Stimulated activated CD4-positive, alpha-beta T cell treated with anti-CD3 and anti-CD28 coated beads, Interleukin-4, amount 100 ng/mL, for 1 hour (primary cell): ENCODE measurements at places on chromosomes 2 and 18.
A peak's percentile ranks its signal among the peaks of the same experiment; 100 is the strongest.

DNA sequence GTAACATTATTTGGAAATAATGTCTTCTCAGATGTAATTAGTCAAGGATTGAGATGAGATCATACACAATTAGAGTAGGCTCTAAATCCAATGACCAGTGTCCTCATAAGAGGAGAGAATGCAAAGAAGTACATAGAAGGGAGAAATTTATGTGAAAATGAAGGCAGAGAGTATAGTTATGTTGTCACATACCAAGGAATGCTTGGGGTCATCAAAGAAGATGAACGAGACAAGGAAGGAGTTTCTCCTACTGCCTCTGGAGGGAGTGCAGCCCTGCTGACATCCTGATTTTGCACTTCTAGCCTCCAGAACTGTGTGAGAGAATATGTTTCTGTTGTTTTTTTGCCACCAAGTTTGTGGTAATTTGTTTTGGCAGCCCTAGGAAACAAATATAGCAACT is 100.1 kb downstream of the GALNT13 start:
- DNase-seq: no peak

- no peak for DNase-seq
Measured at GRCh38 chr2:37569986-37570679, 101.3 kb downstream of the CDC42EP3 start.

DNA sequence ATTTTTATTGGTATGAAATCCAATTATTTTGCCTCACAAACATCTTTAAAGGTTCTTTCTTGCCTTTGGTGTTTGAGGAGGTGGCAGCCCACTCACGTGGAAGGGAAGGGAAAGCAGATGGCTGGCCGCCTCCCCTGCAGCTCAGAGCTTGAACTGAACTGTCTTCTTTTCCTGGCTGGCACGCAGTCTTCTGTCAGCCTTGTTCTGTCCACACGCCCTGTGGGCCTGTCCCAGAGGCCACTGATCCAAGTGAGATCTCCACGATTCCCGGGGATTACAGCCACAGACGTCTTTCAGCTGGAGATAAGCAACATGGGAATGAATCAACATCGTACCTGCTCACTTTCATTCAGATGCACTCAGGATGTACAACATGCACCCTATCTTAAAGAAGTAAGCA is 73.3 kb downstream of the TMEM18 start:
- DNase-seq: no peak

DNA sequence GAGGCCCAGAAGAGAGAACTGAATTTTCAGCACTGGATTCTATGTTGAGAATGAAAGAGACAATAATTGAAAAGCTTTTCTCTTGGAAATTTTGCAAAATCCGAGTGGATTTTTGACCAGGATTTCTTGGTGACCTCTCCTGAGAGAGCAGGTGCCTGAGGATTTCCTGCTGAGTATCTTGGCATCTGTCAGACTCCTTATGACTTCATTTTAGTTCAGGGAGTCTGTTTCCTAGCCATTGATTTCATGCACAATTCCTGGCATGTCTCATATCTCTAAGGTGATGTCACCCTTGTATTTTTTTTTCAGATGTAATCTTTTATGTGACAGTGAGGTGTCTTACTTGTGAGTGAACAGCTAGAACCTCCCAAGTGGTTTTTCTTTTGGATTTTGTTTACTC is 195.9 kb downstream of the NEDD4L start:
- DNase-seq: no peak

GRCh38 chr2:33015421-33016142 is 68.8 kb downstream of the LTBP1 start:
- no peak for DNase-seq

DNA sequence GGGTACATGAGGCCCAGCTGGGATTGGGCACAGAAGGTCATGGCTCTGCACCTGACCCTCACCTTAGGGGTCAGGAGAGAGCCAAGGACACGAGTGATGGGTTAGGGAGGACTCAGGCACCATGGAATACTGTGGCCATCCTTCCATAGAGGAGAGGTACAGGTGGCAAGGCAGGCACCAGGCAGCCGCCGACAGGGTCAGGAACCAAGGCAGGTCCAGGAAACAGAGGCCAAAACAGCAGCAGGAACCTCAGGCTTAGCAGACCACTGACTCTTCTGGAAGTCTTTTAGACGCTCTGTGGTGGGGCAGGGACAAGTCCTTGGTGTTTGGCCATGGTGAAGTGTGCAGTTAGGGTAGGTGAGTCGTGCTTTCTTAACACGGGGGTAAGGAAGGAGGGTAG is 128.0 kb downstream of the NEDD4L start:
- no peak for DNase-seq

DNA sequence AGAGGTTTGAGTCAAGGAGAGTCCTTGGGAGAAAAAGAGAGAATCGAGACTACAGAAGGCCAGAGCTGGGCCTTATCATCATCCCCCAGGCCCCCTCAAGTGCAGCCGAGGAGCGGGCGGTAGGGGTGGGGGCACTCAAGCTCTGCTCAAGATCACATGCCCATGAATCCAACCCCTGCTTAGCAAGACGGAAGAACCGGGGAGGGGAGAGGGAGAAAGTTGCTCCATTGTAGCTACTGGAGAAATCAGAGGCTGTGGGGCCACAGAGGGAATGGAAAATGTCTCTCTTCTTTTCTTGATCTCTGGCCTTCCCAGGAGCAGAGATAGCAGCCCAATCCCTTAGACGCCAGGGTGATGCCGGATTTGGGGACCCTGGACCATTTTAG is 14.6 kb downstream of the SLC4A3 start:
- no peak for DNase-seq

GRCh38 chr2:120564213-120565094 is 171.2 kb upstream of the GLI2 start:
- no peak for DNase-seq

DNA sequence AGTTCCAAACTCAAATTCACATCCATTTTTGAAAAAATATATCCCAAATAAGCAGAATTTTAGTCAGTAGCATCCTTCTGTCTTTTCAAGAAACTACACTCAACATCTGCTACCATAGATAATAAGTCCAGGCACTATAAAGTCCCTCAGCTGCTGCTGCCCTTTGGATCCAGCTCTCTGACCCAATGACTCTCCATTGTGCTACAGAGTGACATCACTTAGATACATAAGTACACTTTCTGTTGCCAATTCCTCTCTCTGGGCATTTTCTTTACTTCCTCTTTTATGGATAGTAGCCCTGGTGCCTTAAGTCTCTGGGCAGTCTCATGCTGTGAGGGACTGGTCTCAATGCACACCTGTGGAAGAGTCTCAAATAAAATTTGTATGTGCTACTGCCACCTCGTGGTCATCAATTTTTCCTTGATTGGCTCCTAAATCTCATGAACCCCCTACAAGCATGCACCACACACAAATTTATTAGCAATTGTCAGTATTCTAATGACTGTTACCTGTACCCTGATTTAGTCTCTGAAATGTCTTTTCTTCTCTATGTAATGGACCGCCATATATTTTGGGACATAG is 219.2 kb downstream of the LRP1B start:
- DNase-seq: no peak

DNA sequence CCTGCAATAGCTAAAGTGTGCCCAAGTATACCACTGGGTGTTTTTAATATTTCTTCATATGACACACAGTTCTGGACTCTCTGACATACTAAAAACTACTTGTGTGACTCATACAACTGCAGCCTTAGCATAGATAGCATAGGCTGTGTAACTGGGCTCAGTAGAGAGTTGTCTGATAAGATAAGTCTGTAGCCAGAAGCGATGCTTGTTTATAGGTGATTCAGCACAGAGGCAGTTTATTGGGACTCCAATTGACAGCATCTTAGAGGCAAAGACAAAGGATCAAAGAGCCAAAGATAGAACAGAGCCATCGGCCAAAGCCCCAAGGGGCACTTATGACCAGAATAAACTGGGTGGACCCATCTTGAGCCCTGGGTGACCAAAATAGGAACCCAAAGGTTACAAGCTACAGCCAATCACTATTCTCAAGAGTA is 42.3 kb downstream of the AAK1 start:
- DNase-seq: no peak

GRCh38 chr2:128316777-128317180 is 1.9 kb downstream of the HS6ST1 start:
- no peak for DNase-seq

- DNase-seq: peak; percentile 56
Measured at GRCh38 chr2:37635504-37636380, 35.7 kb downstream of the CDC42EP3 start.

- no peak for DNase-seq
Measured at GRCh38 chr2:33145459-33145858, 198.7 kb downstream of the LTBP1 start.

GRCh38 chr2:203711399-203711798 is 5.0 kb downstream of the CD28 start:
- DNase-seq: no peak

GRCh38 chr2:120320318-120320851 is 25.6 kb upstream of the INHBB start:
- DNase-seq: no peak

GRCh38 chr2:233059797-233060500 is at the start of gene INPP5D:
Gene INPP5D, plus strand, starts transcription at chr2:233060342. Its CDS starts 137 bp downstream, at chr2:233060479.
- DNase-seq: peak; percentile 63

DNA sequence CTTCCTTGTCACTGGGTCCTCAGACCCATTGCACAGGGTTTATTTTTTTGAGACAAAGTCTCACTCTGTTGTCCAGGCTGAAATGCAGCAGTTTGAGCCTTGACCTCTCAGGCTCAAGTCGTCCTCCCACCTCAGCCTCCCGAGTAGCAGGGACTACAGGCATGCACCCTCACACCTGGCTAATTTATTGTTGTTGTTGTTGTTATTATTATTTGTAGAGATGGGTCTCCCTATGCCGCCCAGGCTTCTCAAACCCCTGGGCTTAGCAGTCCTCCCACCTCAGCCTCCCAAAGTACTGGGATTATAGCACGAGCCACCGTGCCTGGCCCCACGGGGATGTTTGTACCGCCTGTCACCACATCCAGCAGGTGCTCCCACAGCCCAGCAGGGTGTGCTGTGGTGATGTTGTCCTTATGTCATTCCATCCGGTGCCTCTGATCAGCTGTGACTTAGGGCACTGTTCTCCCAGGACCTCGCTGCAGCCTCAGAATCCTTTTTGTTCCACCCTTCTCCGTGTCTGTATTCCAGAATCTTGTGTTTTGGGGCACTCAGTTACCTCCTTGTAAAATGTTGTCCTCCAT is 182.3 kb downstream of the INO80D start:
- no peak for DNase-seq

DNA sequence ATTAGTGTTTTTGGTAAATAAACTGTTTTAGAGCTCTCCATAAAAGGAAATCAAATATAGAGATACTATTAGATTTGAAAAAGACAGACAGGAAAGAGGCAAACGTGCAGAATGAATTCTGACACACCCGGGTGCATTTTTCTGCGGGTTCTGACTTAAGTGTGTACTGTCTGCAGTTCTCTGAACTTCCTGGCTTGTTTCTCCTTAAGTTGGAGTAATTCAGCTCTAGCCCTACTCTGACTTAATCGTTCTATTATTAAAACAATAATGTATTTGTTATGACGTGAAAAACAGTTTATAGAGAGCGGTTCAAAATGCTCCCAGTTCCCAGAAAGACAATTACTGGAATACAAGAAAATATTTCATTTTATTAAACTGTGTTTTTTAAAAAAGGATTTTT is 305.9 kb downstream of the ARHGAP15 start:
- DNase-seq: no peak

- DNase-seq: no peak
Measured at GRCh38 chr2:173001664-173002604, 73.7 kb upstream of the MAP3K20 start.

DNA sequence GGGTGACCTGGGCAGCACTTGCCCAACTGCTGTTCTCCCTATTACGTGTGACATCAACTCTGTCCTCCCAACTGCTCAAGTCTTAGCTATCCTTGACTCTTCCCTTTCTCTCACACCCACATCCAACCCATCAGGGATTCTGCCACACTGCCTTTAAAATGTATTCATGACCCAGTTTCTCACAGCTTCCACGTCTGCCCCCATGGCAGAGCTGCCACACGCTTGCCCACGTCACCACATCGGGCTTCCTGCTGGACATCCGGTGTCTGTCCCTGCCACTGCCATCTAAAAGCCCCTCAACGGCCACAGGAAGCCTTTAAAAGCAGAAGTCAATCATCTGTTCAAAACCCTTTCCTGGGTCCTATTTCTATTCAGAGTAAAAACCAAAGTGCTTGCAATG is 233.1 kb upstream of the POU3F3 start:
- no peak for DNase-seq

DNA sequence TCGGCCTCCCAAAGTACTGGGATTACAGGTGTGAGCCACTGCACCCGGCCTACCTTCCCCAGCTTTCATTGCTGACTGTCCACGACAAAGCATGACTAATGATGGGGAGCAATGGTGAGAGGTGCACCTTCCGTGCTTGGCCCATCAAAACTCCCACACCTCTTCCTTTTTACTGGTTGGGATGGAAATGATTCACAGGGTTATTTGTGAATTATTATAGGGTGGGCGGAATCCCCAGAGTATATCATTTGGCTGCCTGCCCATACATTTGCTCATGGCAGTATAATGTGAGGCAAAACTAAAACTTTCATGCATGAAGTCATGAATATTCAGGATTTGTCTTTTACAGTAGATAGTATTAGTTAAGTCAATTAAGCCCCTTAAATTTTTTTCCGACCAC is 334.2 kb upstream of the NETO1 start:
- no peak for DNase-seq
